ENCODE measurements at places on chromosomes 6 and 20. TPM values are rescaled to one million over a fixed set of nuclear protein-coding genes. Genes with fewer than 3 reads are reported as not detected.

DNA sequence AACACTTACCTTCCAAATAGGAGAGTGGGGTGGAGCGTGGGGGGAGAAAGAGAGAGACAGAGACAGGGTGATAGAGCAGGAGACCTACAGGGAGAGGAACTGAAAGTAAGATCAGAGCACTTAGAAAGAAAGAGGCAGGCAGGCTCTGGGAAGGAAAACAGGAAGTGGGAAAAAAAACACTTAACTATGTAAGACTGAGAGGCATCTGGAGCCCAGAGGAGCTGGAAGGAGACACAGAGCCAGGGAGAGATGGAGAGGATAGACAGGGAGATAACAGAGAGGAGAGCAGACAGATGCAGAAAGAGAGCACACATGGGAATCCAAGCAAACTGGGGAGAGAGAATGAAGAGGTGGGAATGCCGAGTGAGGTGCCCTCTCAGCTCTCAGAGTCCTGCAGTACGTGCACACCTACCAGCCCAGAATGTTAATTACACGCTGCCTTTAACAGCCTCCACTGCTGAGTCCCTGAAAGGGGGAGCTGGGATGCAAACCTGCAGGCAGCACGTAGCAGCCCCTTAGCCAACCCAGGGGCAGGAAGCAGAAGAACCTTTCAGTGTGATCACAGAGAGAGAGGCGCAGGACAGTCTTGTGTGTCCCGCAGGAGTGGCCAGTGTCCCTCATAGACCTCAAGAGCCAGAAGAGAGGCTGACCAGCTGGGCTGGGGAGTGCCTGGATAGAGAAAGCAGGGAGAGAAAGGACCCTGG lies 132.7 kb upstream of the LRFN2 start:
- H3K4me1 ChIP-seq, result no peaks in the 10 kb centered on the region
- no peak for DNase-seq
- no peaks in the 10 kb centered on the region for H3K36me3 ChIP-seq
- peak overlapping the region; percentile 54 for H3K27ac ChIP-seq

GRCh38 chr20:46931699-46932098 lies 37.1 kb downstream of the EYA2 start:
- DNase-seq, result no peak
- H3K36me3 ChIP-seq, result no peaks in the 10 kb centered on the region
- H3K27ac ChIP-seq, result peak overlapping the region; percentile 52
- no peaks in the 10 kb centered on the region for H3K27me3 ChIP-seq

DNA sequence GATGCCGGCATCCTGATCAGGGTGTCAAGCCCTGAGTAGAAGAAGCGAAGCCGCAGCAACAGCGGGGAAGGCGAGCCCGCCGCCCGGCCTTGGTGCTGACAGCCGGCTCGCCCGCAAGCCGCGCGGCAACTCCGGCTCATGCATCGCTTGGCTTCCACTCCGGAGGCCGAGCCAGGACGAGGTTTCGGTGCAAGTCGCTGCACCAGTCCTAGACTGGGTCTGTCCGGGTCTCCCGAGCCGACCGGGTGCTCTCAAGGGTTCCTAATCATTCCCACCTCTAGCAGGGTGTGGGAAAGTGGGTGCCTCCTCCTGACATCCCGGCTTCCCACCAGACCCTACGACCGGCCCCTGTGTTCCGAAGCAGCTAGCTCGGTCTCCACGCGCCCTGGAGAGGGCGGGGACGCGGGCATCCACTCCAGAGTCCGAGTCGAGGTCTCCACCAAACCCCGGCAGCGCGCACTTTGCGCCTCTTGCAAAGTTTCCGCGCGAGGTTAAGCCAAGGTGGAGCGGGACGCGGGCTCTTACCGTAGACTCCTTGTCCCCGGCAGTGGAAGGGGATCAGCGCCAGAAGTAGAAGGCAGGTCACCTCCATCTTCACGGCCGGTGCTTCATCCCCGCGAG lies 1.4 kb downstream of the MDGA1 start:
- H3K4me3 ChIP-seq, result peak overlapping the region; percentile 94
- H3K27me3 ChIP-seq, result peaks cover 5% of the 10 kb centered on the region
- no peak for DNase-seq
- H3K4me1 ChIP-seq, result no peaks in the 10 kb centered on the region
- no peak overlapping the region for H3K27ac ChIP-seq

GRCh38 chr6:15017261-15017660 lies 228.6 kb upstream of the JARID2 start:
- H3K36me3 ChIP-seq, result no peaks in the 10 kb centered on the region
- no peak overlapping the region for H3K4me3 ChIP-seq
- H3K27ac ChIP-seq, result no peak overlapping the region
- DNase-seq, result no peak

Gene MEI4
- total RNA-seq, result not detected

- H3K4me3 ChIP-seq, result no peak overlapping the region
- no peaks in the 10 kb centered on the region for H3K27me3 ChIP-seq
- no peaks in the 10 kb centered on the region for H3K4me1 ChIP-seq
- DNase-seq, result no peak
- H3K27ac ChIP-seq, result no peak overlapping the region
Measured at GRCh38 chr6:82589509-82590206, 226.0 kb downstream of the TPBG start.

GRCh38 chr20:23587631-23588030 lies 18.1 kb downstream of the CST9 start:
- no peak overlapping the region for H3K27ac ChIP-seq
- H3K36me3 ChIP-seq, result no peaks in the 10 kb centered on the region
- no peaks in the 10 kb centered on the region for H3K4me1 ChIP-seq
- no peaks in the 10 kb centered on the region for H3K27me3 ChIP-seq
- DNase-seq, result no peak

DNA sequence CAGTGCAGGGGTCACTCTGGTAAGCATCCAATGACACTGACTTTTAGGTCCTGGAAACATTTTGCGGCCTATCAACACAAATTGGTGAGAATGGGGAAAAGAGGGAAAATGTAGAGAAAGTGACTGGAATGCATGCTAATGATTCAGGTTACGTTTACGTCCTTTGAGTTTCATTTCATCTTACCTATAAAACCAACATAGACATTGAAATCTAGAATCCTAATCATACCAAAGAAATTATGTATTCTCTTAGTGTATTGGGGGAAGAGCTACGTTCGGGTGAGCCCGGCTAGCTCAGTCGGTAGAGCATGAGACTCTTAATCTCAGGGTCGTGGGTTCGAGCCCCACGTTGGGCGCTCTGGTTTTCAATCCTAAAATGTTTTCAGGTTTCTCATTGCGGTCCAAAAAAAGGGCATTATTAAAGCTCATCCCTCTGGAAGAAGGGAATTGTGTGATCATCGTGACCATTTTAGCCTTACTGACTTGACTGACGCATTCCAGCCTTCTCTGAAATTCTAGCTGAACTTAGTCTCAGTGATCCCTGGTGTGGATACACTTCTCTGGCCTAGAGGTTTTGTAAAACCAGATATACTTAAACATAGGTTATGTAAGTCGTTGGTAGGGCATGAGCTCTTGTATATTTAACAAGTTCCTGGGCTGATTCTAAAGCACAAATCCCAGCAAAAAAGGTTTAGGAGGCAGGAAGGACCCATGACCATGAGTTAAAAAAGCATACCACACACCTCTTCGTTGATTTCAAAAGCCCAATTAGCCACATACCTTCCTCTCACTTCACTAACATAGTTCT lies 18.3 kb downstream of the HMGN4 start:
- no peak overlapping the region for H3K27ac ChIP-seq
- H3K36me3 ChIP-seq, result no peaks in the 10 kb centered on the region
- no peak overlapping the region for H3K4me3 ChIP-seq
- no peaks in the 10 kb centered on the region for H3K27me3 ChIP-seq
- H3K4me1 ChIP-seq, result no peaks in the 10 kb centered on the region
- DNase-seq, result no peak

- no peak overlapping the region for H3K27ac ChIP-seq
- H3K4me3 ChIP-seq, result no peak overlapping the region
- H3K36me3 ChIP-seq, result no peaks in the 10 kb centered on the region
- DNase-seq, result no peak
Measured at GRCh38 chr6:112300896-112301295, 46.2 kb upstream of the RFPL4B start.

Gene LPIN3
- 43.2 TPM for total RNA-seq

Gene F13A1
- total RNA-seq, result 357 TPM

GRCh38 chr6:31272836-31273626 lies 1.1 kb upstream of the HLA-C start:
- no peak for DNase-seq
- H3K4me1 ChIP-seq, result no peaks in the 10 kb centered on the region
- no peaks in the 10 kb centered on the region for H3K36me3 ChIP-seq

Gene CCN6
- not detected for total RNA-seq

- no peak overlapping the region for H3K27ac ChIP-seq
- no peak overlapping the region for H3K4me3 ChIP-seq
- no peaks in the 10 kb centered on the region for H3K36me3 ChIP-seq
Measured at GRCh38 chr6:111210194-111210728, 123.0 kb downstream of the SLC16A10 start.

DNA sequence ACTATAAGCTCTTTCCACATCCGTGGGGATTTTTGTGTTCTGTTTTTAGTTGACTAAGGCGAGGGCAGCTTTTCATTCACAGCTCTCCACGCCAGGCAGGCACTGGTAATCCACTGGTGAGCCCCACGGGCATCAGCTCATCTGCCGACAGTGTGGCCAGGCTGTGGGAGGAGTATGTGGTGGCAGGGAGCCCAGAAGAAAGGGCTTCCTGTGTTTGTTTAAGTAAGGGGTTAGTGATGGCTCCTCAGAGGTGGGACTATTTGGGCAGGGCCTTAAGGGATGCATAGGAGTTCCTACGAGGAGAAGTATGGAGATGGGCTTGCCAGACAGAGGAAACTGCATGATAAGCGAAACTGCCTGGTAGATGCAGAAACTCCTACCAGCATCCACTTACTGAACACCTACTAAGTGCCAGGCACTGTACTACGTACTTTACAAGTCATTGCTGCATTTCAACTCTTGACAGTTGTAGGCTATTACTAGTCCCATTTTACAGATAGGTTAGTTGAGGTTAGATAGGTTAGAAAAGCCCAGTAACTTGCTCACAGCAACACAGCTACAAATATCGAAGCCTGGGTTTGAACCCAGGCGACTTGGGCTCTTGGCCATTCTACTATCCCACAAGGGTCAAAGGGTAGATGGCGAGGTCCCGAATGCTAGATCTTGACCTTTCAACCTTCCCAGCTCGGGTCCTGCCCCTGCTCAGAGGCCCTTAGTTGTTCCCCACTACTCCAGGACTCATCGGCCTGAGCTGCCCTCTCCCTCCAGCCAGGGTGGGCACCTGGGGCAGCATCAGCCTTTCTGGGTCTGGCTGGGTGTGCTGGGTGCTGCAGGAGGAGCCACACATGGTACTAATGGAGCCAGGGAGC lies 55.1 kb downstream of the CEBPB start:
- no peaks in the 10 kb centered on the region for H3K36me3 ChIP-seq
- no peak overlapping the region for H3K4me3 ChIP-seq
- H3K4me1 ChIP-seq, result peaks cover 42% of the 10 kb centered on the region
- DNase-seq, result no peak

- H3K27me3 ChIP-seq, result no peaks in the 10 kb centered on the region
- no peaks in the 10 kb centered on the region for H3K4me1 ChIP-seq
- no peaks in the 10 kb centered on the region for H3K36me3 ChIP-seq
- no peak for DNase-seq
- no peak overlapping the region for H3K27ac ChIP-seq
Measured at GRCh38 chr6:7777074-7777473, 51.2 kb downstream of the BMP6 start.

- no peak overlapping the region for H3K4me3 ChIP-seq
- DNase-seq, result no peak
- no peak overlapping the region for H3K27ac ChIP-seq
- no peaks in the 10 kb centered on the region for H3K27me3 ChIP-seq
- no peaks in the 10 kb centered on the region for H3K4me1 ChIP-seq
- H3K36me3 ChIP-seq, result no peaks in the 10 kb centered on the region
Measured at GRCh38 chr6:24229696-24230405, 103.8 kb downstream of the NRSN1 start.

Gene SRSF3
- total RNA-seq, result 276 TPM

Gene HDGFL1
- not detected for total RNA-seq

DNA sequence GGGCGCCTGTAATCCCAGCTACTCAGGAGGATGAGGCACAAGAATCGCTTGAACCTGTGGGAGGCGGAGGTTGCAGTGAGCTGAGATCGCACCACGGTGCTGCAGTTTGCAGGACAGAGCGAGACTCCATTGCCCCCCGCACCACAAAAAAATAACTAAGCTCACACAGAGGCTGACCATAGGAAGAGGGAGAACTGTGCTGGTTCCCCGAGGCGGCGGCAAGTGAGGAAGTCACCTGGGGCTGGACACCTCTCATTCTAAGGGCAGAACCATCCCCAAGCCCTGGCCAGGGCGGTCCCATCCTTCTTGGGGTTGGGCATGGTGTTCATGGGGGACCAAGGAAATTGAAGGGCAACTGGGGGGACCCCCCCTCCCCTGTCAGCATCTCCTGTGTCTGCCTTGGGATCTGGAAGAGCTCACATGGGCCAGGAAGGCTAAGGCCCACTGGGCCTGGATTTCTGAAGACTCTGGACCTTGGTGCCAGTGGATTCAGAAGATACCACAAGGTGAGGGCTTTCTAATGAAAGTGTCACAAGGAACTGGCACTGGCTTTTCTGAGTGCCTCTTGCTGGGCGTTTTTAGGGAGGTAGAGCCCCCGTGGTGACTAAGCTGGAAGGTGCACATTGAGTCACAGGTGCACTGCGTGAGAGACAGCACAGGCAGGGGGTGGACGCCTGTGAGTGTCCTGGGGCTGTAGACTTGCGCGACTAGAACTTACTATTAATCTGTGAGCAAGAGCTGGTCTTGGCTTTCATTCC lies 11.5 kb downstream of the IRF4 start:
- H3K4me3 ChIP-seq, result no peak overlapping the region
- no peaks in the 10 kb centered on the region for H3K36me3 ChIP-seq
- H3K27me3 ChIP-seq, result no peaks in the 10 kb centered on the region
- no peaks in the 10 kb centered on the region for H3K4me1 ChIP-seq
- DNase-seq, result no peak

Measured in breast epithelium (tissue), 4 donors.